ENCODE measurements at places on chromosomes 6 and 20.

DNA sequence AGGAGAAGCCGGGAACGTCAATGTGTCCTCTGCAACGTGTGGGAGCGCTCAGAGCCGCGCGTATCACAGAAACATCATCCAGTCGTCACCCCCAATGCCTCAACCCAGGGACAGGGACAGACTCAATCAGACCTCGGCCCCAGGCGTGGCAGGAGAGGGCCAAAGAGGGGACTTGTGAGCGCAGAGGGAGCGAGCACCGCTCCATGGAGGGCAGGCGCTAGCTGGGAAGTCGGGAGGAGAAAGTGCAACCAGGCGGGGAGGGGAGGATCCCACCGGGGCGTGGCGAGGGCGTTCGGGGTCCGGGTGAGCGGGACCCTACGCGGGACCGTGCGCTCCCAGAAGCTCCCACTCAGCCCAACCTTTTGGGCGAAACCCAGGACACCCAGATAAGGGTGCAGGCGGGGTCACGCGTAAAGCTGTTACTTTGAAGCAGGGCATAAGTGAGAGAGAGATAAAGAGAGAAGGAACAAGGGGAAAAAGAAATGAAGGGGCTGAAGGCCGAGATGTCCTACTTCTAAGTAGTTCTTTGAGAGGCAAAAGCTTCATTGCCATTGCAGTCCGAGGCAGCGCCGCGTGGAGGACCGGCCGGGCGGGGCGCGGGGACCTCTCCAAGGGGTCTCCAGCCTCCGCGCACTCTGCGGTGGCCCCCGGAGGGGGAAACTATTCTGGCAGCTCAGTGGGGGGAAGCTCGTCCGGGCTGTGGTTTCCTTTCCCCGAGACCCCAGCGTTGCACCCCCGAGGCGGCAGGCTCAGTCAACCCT, 862 bp upstream of the SOBP start:
- DNase-seq: no peak

- DNase-seq: peak; percentile 90
Measured at GRCh38 chr6:13487122-13488014, at the start of gene GFOD1. TSS of gene GFOD1 (minus strand) at chr6:13487600. CDS start at chr6:13486890, 710 bp downstream.

DNA sequence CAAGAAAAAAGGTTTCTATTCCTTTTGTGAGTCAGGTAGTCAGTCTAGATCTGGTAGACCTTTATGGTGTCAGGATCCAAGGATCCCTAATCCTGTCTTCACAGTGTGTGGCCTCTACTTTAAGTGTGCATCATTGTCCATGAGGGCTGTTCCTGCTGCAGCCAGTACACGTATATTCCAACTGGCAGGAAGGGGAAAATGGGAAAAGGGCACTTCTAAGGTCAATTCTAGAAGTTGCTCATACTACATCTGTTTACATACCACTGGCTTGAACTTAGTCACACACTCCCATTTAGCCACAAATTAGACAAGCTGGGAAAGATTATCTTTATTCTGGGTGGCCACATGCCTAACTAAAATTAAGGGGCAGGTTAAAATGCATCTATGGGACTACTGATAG, 9.7 kb upstream of the MMS22L start:
- no peak for DNase-seq

DNA sequence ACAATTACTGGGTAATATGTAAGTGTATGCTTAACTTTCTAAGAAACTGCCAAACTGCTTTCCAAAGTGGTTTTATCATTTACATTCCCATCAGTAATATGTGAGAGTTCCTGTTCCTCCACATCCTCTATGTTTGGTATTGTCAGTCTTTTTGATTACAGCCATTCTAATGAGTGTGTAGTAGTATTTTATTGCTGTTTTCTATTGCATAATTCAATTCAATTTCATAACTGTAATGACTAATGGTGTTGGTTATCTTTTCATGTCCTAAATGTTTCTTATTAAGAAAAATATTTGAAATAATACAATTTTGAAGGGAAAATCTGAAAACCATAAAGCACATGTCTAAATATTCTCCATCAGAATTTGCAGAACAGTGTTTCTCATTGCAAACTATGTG, 119.3 kb downstream of the MAP3K7 start:
- DNase-seq: peak; percentile 52

DNA sequence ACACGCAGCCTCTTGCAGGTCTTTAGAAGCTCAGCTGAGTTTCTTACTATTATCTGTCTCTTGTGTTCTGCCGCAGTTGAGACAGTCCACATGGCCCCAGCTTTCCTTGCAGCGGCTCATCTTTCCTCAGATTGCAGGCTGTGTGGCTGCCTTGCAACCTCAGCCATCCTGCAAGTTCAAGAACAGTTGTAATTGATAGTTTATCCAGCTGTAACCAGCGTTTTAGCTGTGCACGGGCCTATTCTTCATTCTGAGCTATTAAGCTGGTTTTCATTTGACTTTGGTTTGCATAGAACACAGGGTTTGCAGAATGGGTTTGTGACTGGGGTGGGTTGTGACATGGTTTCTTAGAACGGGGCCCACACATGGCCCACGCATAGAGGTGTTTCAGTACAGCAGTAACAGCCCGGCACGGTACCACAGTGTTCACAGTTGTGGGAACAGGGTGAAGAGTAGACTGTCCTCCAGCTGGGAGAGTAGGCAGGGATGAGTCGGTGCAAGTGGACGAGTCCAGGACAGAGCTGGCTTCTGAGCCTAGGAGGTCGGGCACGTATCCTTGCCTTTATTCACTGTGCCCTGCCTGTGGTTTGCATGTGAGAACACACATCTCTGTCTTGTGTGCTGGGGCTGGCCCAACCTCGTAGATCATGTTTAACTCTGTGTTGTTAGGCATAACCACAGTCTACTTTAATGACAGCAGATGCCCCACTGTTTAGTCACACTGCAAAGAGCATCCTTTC, 89.2 kb downstream of the RPP40 start:
- peak; percentile 37 for DNase-seq

DNA sequence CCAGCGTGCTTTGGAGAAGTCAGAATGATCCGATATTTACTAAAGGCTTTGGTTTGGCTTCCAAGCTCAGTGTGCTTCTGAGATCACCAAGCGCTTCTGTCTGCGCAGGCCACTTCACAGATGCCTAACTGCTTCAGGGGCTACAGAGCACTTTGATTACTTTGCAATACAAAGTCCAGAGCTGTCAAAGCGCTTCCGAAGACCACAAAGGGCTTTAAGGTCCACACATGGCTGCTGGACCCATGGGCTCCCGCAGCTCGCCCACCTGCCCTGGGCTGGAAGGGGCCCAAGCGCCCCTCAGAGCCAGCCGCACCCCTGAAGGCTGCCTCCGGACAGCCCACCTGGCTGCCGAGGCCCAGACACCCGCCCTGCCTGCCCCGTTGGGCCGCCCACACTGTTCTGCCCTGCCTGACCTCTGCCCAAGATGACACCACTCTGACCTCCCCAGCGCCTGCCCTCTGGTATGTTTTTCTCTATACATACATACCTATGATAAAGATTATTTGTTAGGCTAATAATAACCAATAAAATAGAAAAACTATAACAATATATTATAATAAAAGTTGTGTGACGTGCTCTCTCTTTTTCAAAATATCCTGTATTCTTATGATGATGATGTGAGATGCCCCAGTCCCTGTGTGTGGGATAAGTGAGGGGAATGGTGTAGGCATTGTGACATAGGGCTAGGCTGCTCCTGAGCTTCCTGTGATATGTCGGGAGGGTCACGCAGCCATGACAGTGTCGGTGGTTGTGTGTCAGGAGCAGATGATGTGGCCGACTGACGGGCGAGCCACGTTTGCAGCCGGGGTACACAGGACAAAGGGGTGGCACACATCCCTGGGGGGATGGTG, 22.6 kb downstream of the DYNLT1 start:
- DNase-seq: no peak

- no peak for DNase-seq
Measured at GRCh38 chr6:51093871-51094270, 275.2 kb downstream of the TFAP2B start.

GRCh38 chr6:119974430-119975159, 625.0 kb upstream of the MAN1A1 start:
- DNase-seq: peak; percentile 3

GRCh38 chr6:46105568-46105967, 24.2 kb upstream of the ENPP4 start:
- no peak for DNase-seq
